Kidney epithelial cell (primary cell): ENCODE measurements at places on chromosomes 1 and 21. TPM values are rescaled to one million over a fixed set of nuclear protein-coding genes. Genes with fewer than 3 reads are reported as not detected.

DNA sequence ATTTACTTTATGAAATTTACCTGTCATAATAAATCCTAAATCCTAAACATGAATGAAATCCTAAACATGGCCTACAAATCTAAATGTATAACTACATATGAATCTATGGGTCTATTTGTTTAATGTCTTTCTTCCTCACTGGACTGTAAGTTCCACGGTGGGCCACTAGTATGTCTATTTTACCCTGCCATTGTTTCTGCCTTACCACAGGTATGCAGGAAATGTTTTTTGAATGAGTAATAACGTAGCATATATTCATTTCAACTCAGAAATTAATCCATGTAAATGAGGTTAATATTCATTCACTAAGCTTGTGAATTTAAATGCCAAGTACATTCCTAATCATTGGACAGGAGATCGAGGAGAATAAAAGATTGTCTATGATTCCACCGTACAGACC lies 35.3 kb downstream of the B3GALNT2 start:
- peak; percentile 47 for DNase-seq

DNA sequence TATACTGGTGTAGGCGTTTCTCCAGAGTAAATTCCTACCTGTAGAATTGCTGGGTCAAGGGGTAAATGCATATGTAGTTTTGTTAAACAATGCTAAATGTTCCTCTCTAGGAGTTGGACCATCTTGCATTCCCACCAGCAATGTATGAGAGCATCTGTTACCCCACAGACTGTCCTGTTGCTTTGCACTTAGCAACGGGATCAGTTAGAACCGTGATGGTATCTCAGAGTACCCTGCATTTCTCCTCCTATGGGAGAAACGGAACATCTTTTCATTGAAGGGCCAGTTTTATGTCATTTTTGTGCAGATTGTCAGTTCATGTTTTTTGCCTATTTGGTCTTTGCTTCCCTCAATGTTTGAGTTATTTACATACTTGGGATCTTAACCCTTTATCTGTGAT lies 18.0 kb upstream of the RIPPLY3 start:
- no peak for DNase-seq

GRCh38 chr1:8706291-8706690 lies 111.1 kb downstream of the RERE start:
- DNase-seq = no peak

GRCh38 chr1:184861755-184862336 lies 107.2 kb upstream of the EDEM3 start:
- no peak for DNase-seq

DNA sequence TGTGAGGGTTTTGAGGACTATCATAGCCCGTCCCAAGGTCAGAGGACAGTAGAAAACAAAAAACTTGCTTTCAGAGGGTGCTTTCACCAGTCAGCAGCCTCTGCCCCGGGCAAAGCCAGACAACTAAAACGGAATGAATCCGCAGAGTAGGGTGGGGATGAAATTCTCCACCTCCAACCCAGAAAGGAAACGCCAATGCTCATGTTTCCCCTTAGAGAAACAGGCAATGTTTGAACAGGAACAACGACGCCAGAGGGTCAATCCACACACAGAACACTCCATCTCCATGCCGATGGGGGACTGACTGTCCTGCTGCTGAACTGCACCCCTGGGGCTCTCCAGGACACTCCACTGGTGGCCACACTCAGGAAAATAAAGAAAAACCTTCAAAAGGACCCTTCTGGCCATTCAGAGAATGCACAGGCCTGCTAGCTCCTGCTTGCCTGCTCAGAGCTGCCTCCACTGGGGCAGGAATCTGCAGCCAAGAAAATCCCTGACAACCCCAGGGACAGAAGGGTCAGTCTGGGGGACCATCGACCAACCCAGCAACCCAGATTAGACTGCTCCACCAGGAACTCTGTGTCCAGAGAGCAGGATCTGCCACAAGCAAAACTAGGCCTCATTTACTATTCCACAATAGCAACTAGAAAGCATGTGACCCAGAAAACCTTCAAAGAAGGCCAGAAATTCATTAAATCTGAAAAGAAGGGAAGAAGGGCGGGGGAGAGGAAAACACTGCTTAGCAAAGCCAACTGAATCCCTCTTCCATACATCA lies 116.0 kb downstream of the TOMM20 start:
- no peak for DNase-seq

- no peak for DNase-seq
These were observed 1.3 kb upstream of the AKT3 start for GRCh38 chr1:243851257-243851756.

CELA3A gene
- total RNA-seq = not detected in 2 replicates

DNA sequence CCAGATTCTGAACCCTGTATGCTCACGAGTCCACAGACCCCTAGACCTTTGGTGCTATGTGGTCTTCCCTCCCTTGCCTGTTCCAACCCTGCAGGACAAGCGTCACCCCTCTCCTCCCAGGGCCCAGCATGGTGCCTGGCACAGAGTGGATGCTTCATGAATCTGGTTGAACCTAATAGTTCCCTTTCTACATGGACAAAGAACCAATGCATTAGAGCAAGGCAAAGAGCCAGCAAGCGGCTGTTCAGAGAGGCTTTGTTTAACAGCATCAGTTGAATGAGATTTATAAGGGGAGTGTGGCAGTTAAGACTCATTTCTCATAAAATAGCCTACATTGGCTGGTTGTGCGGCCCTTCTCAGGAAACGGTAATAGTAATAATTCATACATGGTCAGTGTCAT lies 14.9 kb downstream of the SLC26A9 start:
- no peak for DNase-seq

GRCh38 chr1:219928791-219929118 lies 398 bp upstream of the SLC30A10 start:
- no peak for DNase-seq

LMOD1 gene
- under 0.01 and 0.07 TPM in 2 replicates for total RNA-seq

DNA sequence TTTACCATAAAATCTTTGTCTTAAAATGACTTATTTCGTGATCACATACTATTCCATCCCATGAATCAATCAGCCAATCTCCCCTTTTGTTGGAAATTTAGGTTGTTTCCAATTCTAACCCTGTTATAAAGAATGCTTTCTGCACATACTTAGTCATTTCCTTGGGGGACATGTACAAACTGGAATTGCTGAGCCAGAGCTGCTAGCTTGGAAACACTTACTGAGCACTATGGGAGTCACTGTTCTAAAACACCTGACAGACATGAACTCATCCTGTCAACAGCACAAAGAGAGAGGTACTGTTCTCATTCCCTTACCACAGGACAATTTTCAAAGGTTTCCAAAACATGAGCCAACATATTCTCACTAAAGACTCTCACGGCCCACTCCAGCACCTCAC lies 32.1 kb downstream of the AK2 start:
- DNase-seq = no peak

DNA sequence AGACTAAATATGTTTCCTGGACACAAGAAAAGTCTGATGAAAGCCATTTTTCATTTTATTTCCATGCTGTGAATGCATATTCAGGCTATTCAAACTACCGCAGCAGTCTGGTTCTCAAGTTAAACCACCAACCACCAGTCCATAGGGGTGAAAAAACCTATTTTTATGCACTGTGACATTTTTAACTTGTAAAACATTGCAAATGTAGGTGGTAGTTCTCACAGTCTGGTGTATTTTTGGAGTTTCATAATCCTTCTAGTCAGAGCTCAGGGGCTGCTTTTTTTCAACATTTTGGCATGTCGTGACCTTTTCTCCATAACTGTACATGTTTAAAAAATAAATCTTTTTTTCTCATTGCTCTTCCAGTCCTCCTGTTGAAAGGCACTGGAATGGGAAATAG lies 907.6 kb upstream of the ADGRL2 start:
- DNase-seq = no peak

GRCh38 chr1:242546849-242547729 lies 22.6 kb upstream of the PLD5 start:
- no peak for DNase-seq

GRCh38 chr1:192402571-192402970 lies 85.8 kb downstream of the RGS21 start:
- no peak for DNase-seq
